ENCODE measurements at places on chromosomes 6 and 20.
A peak's percentile ranks its signal among the peaks of the same experiment; 100 is the strongest.

GRCh38 chr6:103797738-103798137 lies 1062.0 kb downstream of the HACE1 start:
- DNase-seq: no peak

GRCh38 chr6:129454488-129454887 lies 255.5 kb downstream of the ARHGAP18 start:
- DNase-seq: no peak

- no peak for DNase-seq
These were observed 35.4 kb downstream of the MDFI start for GRCh38 chr6:41673704-41674000.

- DNase-seq: no peak
These were observed 397.5 kb upstream of the ARID1B start for GRCh38 chr6:156379392-156380289.

DNA sequence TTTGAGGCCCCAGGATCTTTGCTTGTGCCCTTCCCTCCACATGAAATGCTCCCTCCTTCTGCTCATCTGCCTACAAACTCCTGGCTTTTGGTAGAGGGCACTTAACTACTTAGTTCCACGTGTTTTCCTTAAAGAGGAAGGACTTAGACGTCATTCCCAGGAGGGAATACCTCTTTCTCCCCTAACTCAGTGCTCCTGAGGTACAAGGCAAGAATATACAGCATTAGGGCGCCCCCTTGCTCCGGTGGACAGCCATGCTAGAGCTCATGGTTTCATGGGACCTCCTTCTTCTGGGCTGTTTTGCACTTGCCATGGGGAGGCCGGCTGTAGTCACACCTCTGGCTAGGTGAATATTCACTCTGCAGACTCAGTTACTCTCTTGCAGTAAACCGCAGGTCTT lies 93.8 kb upstream of the LY86 start:
- no peak for DNase-seq

DNA sequence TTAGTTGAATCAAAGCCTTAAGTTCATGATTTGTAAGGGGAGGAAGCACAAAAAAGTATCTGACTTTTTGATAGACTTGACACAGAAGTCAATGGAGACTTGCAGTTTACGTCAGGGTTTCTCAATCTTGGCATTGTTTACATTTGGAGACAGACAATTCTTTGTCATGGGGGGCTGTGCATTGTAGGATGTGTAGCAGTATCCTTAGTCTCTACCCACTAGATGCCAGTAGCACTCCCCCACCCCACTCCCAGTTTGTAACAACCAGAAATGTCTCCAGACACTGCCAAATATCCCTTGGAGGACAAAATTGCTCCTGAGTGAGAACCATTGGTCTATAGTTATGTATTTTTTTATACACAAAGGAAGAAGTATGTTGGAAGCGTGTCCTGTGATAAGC lies 434.1 kb downstream of the RFPL4B start:
- DNase-seq: no peak

GRCh38 chr6:100574836-100575235 lies 110.1 kb upstream of the SIM1 start:
- no peak for DNase-seq

- DNase-seq: no peak
These were observed 112.0 kb downstream of the ISM1 start for GRCh38 chr20:13333036-13333435.

GRCh38 chr6:28354688-28355554 lies 5.2 kb downstream of the ZKSCAN3 start:
- no peak for DNase-seq

DNA sequence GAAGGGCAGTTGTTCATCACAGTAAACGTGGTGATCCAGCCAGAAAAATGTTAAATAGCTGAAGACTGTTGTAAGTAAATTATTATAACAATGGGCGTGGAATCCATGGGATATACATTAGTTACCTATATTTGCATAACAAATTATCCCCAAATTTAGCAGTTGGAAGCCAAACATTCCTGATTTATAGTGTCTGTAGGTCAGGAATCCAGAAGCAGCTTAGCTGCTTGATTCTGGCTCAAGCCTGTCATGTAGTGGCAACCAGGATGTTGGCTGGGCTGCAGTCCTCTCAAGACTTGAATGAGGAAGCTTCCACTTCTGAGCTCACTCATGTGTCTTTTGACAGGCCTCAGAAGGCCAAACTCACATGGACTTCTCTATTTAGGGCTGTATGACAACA lies 6.9 kb upstream of the ADGRB3 start:
- no peak for DNase-seq

GRCh38 chr6:46781478-46782378 lies 11.5 kb upstream of the MEP1A start:
- DNase-seq: peak; percentile 4

DNA sequence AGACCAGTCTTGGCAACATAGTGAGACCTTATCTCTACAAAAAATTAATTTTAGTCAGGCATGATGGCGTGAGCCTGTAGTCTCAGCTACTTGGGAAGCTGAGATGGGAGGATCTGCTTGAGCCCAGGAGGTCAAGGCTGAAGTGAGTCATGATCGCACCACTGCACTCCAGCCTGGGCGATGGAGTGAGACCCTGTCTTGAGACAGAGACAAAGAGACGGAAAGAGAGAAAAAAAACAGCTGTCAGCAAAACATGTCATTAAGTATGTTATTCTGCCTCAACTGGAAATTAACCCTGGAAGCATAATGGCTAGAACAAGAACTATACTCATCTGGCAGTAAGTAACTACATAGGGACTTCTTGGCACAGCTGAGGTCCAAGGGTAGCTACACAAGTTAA lies 7.2 kb downstream of the MMS22L start:
- DNase-seq: no peak

DNA sequence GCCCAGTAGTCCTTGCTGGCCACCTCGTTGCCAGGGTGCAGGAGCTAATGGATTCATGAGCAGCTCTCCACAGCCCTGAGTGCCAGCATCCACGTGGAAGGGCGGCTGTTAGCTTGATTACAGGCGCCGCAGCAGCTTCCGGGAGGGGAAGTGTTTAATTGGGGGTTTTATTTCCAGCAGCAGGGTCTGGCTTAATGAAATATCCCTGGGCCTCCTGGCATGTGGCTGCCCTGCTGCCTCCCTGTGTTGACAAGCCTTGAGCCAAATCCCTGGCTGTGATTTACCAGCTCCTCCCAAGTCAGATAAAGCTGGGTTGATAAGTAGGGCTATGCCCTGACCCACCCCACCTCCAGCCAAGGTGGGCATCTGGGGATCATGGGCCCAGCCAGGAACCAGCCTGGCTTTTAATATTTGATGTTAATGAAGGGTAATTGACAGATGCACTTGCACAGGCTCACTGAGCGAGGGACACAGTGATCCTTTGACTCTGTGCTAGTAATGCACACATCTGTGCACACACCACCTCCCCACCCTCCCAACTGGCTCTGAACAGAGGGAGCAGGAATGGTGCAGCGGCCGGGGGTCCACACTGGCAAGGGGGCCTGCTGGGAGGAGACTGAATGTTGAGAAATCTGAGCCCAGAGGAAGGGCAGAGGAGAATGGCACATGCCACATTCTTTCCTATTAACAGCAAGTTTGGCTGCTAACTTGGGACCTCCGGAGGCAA lies 13.6 kb downstream of the GLP1R start:
- DNase-seq: no peak

GRCh38 chr6:137868721-137869548 lies 1.9 kb downstream of the TNFAIP3 start:
- DNase-seq: no peak

GRCh38 chr6:163962627-163963117 lies 548.2 kb downstream of the QKI start:
- no peak for DNase-seq
